ENCODE measurements at places on chromosomes 4 and X. TPM values are rescaled to one million over a fixed set of nuclear protein-coding genes. Genes with fewer than 3 reads are reported as not detected.

DNA sequence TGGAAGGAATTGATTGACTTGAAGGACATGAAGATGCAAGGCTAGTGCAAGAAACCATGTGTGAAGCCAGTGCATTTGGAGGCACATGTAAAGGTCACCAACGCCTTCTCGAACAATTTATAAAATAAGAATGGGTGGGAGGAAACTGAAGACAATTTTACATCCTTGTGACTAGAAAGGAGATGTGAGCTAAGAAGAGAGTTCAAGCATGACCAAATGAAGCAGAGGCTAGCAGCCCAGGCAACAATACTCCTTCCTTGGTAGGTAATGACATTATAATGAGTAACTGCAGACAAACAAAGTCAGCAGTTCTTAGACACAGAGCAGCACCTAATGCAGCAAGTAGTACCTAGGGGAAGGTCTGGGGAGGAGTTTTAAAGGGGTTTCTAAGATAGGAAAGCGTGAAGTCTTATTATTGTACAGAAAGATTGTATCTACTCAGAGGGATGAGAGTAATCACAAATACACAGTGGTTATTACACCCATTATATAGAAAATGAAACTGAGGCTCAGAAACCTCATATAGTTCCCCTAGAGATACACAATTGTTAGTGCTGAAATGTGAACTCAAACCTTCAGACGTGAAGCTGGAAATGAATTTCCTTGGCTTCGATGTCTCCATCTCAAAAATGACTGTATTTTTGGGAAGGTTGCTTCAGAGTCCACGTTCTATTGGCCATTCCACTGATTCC, 56.1 kb downstream of the ATXN3L start:
- no peaks in the 10 kb centered on the region for H3K4me1 ChIP-seq
- H3K27ac ChIP-seq = no peak overlapping the region
- DNase-seq = no peak
- no peaks in the 10 kb centered on the region for H3K27me3 ChIP-seq

MAGEA11 gene
- not detected for total RNA-seq

DNA sequence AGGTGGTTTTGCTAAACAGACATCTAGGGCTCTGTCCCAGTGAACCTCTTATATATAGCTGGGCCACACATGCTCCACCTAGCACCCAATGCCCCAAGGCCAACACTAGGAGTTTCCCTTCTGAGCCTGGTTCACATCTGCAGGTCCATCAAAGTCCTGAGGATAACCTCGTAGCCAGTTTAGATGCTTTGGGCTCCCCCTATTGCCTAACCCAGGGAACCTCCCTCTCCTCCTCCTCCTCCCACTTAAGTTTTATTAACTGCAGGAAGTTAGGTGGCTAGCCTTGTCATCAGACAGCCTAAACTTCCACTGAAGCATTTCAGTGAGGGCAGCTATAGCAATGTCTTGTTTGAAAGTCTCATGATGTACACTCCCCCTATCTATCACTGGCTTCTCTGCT, 88.0 kb downstream of the GUCY2F start:
- H3K27me3 ChIP-seq = no peaks in the 10 kb centered on the region
- no peak overlapping the region for H3K4me3 ChIP-seq
- DNase-seq = no peak
- no peaks in the 10 kb centered on the region for H3K36me3 ChIP-seq
- no peak overlapping the region for H3K27ac ChIP-seq

- DNase-seq = no peak
- H3K4me1 ChIP-seq = no peaks in the 10 kb centered on the region
- H3K27ac ChIP-seq = no peak overlapping the region
These were observed 412.1 kb downstream of the ADAM29 start for GRCh38 chr4:175330236-175330635.

XK gene
- total RNA-seq = 10.6 TPM

ZAR1 gene
- not detected for total RNA-seq

SLC39A8 gene
- total RNA-seq = 5.9 TPM

DNA sequence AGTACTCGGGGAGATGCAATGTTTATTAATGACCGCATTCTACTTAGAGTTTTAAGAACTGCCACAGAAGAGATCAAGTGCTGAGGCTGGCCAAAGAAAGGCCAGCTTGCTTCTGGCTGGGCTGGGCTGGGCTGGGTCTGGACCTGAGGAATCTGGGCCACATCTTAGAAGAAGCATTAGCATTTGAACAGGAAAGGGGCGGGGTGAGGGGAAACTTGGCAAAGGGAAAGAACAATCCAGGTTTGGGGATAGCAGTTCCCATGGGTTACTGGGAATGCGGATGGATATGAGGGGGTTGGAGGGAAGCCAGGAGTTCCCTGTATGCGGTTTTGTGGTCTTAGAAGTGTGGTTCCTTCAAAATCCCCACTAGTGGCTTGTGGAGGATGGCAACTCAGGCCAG, 83.3 kb downstream of the CLDN34 start:
- DNase-seq = no peak
- H3K36me3 ChIP-seq = no peaks in the 10 kb centered on the region
- no peak overlapping the region for H3K4me3 ChIP-seq
- peak overlapping the region; percentile 43 for H3K27ac ChIP-seq

BTC gene
- 83.0 TPM for total RNA-seq

GRCh38 chr4:40507977-40508376, 121.7 kb downstream of the RBM47 start:
- DNase-seq = no peak
- H3K4me1 ChIP-seq = no peaks in the 10 kb centered on the region
- no peaks in the 10 kb centered on the region for H3K27me3 ChIP-seq
- no peak overlapping the region for H3K27ac ChIP-seq
- no peak overlapping the region for H3K4me3 ChIP-seq

- no peak overlapping the region for H3K4me3 ChIP-seq
- H3K4me1 ChIP-seq = no peaks in the 10 kb centered on the region
- no peaks in the 10 kb centered on the region for H3K36me3 ChIP-seq
- no peaks in the 10 kb centered on the region for H3K27me3 ChIP-seq
These were observed 332.1 kb downstream of the ARAP2 start for GRCh38 chr4:35912174-35912573.

- no peak for DNase-seq
- no peak overlapping the region for H3K4me3 ChIP-seq
- no peaks in the 10 kb centered on the region for H3K36me3 ChIP-seq
These were observed 136.4 kb downstream of the MAPK10 start for GRCh38 chr4:86223472-86223871.

SPACA5 gene
- not detected for total RNA-seq

GRCh38 chrX:8284131-8284530, 113.1 kb upstream of the VCX2 start:
- H3K27ac ChIP-seq = no peak overlapping the region
- H3K4me3 ChIP-seq = no peak overlapping the region
- DNase-seq = no peak
- H3K4me1 ChIP-seq = no peaks in the 10 kb centered on the region

GRCh38 chr4:173291899-173292298, 42.3 kb downstream of the HMGB2 start:
- no peak overlapping the region for H3K4me3 ChIP-seq
- H3K27ac ChIP-seq = no peak overlapping the region
- no peak for DNase-seq
- no peaks in the 10 kb centered on the region for H3K4me1 ChIP-seq
- no peaks in the 10 kb centered on the region for H3K27me3 ChIP-seq
- H3K36me3 ChIP-seq = no peaks in the 10 kb centered on the region

SMAD1 gene
- 28.8 TPM for total RNA-seq

- H3K4me3 ChIP-seq = no peak overlapping the region
- peaks cover 20% of the 10 kb centered on the region for H3K4me1 ChIP-seq
- H3K36me3 ChIP-seq = peaks cover 47% of the 10 kb centered on the region
- DNase-seq = no peak
- H3K27me3 ChIP-seq = no peaks in the 10 kb centered on the region
These were observed 32.7 kb downstream of the ACSL1 start for GRCh38 chr4:184792950-184793555.

GRCh38 chr4:92091335-92091734, 212.4 kb upstream of the GRID2 start:
- no peaks in the 10 kb centered on the region for H3K27me3 ChIP-seq
- H3K4me1 ChIP-seq = no peaks in the 10 kb centered on the region
- DNase-seq = no peak
- no peak overlapping the region for H3K27ac ChIP-seq
- H3K4me3 ChIP-seq = no peak overlapping the region

DNA sequence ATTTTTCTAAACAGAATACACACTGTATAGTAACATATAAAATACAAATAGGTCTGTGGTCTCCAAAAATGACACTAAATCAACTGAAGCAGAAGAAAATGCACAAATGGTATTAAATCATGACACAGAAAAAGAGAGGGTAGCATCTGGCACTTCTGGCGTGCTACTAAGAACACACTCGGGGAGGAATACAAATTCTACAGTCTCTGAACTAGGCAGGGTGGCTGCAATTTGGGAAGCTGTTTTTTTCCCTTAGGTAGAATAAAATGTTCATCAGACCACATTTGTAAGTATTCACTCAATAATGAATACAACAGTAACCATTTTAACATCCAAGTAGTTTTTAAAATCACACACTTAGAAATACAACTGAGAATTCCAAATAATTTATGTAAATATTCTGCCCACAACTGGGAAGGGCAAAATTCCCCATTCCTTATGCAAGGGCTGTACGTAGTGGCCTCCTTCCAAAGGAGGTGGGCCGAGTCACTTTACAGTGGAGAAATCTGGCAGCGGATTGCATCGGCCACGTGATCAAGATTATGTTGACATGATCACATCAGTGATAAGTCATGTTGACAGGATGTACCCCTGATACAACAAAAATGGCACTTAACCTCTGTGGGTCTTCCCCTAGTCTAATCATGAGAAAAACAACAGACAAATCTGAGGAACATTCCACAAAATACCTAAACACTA, 101.1 kb downstream of the TSPAN5 start:
- H3K4me3 ChIP-seq = no peak overlapping the region
- no peak for DNase-seq
- no peaks in the 10 kb centered on the region for H3K27me3 ChIP-seq
- H3K27ac ChIP-seq = no peak overlapping the region
- H3K4me1 ChIP-seq = no peaks in the 10 kb centered on the region

USP17L28 gene
- not detected for total RNA-seq

- no peak overlapping the region for H3K4me3 ChIP-seq
- H3K4me1 ChIP-seq = no peaks in the 10 kb centered on the region
- H3K36me3 ChIP-seq = no peaks in the 10 kb centered on the region
- H3K27ac ChIP-seq = no peak overlapping the region
- H3K27me3 ChIP-seq = no peaks in the 10 kb centered on the region
These were observed 38.8 kb downstream of the EFNB1 start for GRCh38 chrX:68867458-68868112.
